CD4-positive, alpha-beta T cell treated with Interleukin-4 for 4 hours (primary cell): ENCODE measurements at places on chromosomes 16 and 17.

DNA sequence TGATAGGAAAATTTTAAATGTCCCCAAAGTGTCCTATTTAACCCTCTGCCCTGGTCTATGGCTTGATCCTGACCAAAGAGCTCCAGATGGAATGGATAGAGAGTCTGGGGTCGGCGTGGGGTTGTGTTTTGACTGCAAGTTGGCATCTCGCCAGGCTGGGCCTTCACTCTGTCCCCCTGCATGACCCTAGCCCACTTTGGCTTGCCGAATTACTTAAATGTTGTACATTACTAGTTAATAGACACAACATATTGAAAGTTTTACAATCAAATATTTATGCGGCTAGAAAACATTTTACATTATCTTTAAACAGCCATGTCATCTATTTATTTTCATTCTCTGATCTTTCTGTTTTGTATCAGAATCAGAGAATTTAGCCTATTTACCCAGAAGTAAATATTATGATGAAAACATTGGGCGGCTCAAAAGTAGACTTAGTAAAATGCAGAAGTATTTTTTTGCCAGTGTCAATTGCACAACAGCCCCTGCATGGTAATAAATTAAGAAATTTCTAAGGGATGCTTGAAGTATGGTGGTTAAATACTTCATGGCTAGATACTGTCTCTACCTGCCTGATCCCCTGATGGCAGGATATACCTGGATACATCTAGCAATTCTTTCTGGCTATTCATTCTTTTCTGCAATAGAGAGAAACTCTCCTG lies 18.8 kb upstream of the MYOCD start:
- DNase-seq: no peak

- no peak for DNase-seq
Measured at GRCh38 chr17:76121932-76122430, 18.4 kb upstream of the EXOC7 start.

DNA sequence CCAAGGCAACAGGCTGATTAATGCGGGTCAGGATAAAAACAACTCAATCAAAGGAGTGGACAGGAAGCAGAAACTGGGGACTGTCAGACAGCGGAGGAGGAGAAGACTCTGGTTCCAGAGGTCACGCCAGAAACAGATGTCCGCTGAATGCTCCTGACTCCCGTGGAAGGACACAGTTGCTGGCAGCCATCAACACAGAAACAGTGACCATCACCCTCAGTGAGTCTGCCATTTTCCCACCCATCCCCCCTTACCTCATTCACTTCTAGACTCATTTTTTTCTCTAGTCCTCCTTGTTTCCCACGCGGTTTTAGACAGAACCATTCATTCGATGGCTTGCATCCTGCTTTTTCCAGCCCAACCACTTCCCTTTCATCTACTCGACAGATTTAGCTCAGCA lies 40.9 kb downstream of the DHRS7C start:
- no peak for DNase-seq

- DNase-seq: no peak
Measured at GRCh38 chr16:69481901-69482341, 57.5 kb downstream of the CYB5B start.

- peak; percentile 80 for DNase-seq
Measured at GRCh38 chr17:57999496-58000017, 7.5 kb downstream of the SRSF1 start.

- DNase-seq: no peak
Measured at GRCh38 chr17:33342025-33342424, 48.9 kb upstream of the ASIC2 start.

GRCh38 chr17:1005361-1005946 lies 8.5 kb downstream of the TIMM22 start:
- no peak for DNase-seq

DNA sequence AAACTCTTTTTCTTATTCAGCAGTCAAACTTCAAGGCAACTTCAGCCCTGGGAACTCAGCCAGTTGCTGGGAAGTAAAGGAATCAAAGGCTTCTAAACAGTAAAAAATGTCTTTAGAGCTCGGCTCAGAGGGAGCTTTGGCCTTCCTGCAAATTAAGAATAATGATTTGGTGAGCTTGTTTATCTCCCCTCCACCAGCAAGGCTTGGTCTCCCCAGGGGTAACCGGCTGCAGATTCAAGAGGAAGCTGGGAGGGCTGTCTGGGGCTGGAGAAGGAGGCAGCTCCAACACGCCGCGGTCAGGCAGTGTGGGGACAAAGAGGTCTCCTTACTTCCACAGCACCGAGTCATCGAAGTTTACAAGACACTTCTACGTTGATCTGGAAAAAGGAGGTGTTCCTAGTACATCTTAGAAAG lies 17.7 kb upstream of the DOC2B start:
- DNase-seq: no peak

DNA sequence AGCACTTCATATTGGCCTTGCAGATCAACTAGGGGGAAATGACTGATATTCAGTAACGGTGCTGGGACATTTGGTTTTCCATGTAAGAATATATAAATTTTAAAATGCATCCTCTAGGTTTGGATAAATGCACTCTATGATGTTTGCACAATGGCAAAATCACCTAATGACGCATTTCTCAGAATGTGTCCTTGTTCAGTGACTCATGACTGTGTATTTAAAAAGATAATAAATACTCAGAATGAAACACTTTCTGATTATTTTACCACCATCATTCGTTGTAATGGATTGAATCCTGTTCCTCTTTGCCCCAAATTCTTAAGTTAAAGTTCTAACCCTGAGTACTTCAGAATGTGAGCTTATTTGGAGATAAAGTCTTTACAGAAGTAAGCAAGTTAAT lies 17.2 kb upstream of the ADGRG1 start:
- DNase-seq: no peak

GRCh38 chr16:83878838-83879237 lies 20.1 kb upstream of the MLYCD start:
- no peak for DNase-seq

- no peak for DNase-seq
Measured at GRCh38 chr17:54948380-54948779, 20.1 kb downstream of the COX11 start.

- DNase-seq: no peak
Measured at GRCh38 chr16:51153577-51154031, 2.5 kb upstream of the SALL1 start.

DNA sequence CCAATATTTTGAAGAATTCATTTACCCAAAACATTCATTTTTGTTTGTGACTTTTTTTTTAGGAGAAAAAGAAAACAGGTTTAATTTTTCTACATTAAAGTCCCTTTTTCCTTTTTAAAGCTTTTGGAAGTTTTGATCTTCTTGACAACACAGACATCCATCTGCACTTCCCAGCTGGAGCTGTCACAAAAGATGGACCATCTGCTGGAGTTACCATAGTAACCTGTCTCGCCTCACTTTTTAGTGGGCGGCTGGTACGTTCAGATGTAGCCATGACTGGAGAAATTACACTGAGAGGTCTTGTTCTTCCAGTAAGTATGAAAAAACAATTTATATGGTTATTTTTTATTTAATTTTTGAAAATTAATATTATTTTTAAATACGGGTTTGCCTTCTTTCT lies 37.2 kb downstream of the SIAH1 start:
- no peak for DNase-seq

DNA sequence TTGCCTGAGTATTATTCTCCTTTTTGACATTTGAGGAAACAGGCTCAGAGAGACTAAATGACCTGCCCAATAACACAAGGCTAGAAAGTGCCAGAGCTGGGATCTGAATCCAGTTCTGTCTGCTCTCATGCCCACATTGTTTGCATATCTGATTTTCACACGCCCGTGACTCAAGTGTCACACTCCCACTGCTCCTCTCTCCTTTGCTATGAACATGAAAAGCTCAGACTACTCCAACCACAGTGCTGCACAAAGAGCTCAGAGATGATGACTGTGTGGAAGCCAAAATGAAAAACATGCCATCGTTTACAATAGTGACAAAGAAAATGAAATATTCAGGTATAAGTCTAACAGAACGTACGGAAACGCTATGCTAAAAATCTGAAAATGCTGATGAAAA lies 107.9 kb downstream of the SMG6 start:
- DNase-seq: peak; percentile 19

GRCh38 chr17:2012499-2012898 lies 12.6 kb downstream of the RTN4RL1 start:
- DNase-seq: no peak

DNA sequence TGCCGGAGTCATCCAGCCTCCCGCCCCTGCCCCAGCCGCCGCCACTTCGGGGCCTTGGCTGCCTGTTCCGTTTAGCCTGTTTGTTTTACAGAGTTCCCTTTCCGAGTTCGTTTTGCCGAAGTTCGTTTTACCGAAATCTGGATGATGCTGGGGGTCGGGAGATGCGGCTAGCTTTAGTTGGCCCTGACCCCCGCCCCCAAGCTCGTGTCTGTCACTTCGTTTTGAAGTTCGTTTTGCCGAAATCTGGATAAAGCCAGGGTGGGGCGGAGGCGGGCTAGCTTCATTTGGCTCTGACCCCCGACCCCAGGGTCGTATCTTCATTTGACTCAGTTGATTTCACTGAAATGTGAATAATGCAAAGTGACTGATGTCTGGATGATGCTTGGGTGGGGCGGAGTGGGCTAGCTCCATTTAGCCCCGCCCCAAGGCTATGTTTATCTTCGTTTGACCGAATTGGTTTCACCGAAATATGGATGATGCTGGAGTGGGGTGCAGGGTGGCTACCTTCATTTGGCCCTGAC lies 591 bp downstream of the PSMD7 start:
- peak; percentile 5 for DNase-seq

DNA sequence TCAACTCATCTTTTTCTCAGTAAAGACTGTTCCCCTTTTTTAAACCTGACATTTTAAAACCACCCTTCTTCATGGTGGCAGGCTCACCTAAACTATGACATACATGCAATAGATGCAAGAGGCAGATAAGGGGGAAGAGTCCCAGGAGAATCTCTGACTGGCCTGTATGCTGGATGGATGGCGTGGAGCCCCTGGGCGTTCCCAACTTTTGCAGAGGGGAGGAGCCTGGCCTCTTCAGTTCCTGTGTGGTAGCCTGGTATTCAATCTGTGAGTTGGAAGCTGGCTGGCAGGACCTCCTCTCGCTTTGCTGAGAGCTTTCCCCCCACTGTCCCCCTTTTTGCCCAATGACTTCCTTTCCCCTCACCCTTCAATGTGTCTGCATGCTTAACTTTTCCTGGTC lies 217.6 kb upstream of the CA10 start:
- DNase-seq: no peak

GRCh38 chr16:56115817-56116576 lies 75.3 kb upstream of the GNAO1 start:
- no peak for DNase-seq

- no peak for DNase-seq
Measured at GRCh38 chr17:2705263-2705662, 6.3 kb downstream of the CLUH start.

DNA sequence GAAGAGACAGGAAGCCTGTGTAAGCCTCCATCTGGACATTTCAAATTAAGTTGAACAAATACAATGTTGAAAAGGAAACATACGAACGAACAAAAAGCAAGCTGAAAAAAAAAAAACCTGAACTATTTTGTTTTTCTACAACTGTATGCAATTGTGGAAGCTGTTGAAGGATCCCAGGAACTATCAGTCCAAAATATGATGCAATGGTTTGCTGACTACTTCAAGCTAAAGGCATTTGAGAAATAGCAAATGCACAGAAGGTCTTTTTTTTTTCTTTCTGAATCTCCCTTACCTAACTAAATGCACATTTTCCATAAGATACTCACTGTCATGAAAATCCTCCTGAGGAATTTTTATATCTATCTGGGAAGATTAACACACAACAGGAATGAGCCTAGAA lies 40.2 kb downstream of the MAF start:
- no peak for DNase-seq

DNA sequence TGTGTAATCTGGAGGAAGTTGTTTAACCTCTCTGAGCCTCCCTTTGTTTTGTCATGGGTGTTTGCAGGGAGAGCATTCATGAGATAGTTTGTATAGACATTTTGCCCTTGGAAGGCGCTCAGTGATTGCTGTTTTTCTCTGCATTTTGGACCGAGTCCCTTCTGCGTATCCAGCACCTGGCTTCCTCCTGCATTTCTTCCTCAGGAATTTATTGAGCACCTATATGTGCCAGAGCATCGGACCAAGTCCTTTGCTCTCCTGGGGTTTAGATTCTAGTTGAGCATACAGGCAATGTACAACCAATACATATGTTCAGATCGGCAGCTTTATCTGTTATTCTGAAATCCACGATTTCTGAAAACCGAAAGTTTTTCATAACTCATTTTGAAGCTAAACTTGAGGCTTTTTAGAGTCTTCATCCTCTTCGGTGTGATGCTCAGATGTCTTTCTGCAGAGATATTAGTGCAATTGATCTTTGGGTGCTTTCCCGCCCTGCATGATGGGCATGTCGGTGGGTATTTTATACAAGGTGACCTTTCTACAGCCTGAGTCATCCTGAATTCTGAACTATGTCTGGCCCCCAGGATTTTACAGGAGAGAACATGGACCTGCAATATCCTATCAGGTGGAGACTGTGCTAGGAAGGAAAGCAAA lies 4.1 kb downstream of the IL4R start:
- peak; percentile 73 for DNase-seq

DNA sequence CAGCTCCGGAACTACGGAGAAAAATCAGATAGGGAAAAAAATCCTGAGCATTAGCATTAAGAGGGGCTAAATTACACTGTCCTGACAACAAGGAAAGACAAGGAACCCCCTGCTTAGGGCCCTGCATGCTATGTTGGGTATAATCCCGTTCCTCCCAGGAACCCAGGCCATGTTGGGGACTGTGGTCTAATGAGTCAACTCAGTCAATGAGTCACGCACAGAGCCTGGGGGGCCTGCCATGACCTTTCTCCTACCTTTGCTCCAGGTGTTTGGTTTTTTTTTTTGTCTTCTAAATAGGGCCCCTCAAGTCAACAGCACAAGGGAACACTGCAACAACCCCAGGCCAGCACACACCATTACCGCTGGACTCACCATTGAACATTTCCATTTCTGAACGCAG lies 8.9 kb upstream of the ZNF200 start:
- DNase-seq: no peak

- DNase-seq: no peak
Measured at GRCh38 chr17:7119314-7119713, 4.7 kb upstream of the ASGR2 start.
